ENCODE measurements at places on chromosomes 11 and 22.

- DNase-seq = no peak
- no peak within 1 kb of the TSS for H3K27ac ChIP-seq
- peaks cover 8% of the 10 kb centered on the region for H3K27me3 ChIP-seq
- H3K36me3 ChIP-seq = peaks cover 10% of the 10 kb centered on the region
- H3K4me1 ChIP-seq = peaks cover 8% of the 10 kb centered on the region
Measured at GRCh38 chr22:38083931-38084631, at the start of gene SLC16A8. Gene SLC16A8 (minus strand): TSS chr22:38084184. CDS start chr22:38082873, 1,311 bp downstream.

DNA sequence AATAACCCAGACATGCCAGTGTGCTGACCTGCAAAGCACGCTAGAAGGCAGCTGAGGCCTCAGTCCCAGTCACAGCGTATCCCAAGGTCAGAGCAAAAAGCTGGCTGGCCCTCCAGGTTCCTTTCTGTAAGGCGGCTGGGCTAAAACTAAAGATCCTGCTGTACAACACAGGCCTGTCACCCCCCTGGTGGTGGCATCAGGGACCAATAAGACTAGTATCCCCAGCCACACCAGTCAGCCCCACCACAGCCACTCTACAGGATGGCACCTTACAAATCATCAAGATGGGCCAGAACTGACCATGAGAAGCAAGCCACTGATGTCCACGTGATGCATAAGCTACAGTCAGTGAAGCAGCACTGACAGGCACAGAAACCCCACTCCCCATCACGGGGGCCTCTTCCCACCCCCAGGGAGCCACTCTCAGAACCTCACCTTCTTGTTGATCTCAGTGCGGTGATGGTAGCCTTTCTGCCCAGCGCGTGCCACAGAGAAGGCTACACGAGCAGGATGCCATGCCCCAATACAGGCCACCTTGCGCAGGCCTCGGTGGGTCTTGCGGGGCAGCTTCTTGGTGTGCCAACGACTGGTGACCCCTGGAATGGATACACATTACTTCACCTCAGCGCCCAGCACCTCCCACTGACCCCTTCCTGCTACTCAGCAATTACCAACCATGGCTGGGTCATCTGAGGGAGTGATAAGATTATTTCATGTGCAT lies 5.0 kb downstream of the RPL3 start:
- no peaks in the 10 kb centered on the region for H3K27me3 ChIP-seq
- DNase-seq = no peak
- peak overlapping the region; percentile 21 for H3K4me3 ChIP-seq
- H3K36me3 ChIP-seq = peaks cover 54% of the 10 kb centered on the region
- peak overlapping the region; percentile 83 for H3K27ac ChIP-seq

- no peak overlapping the region for H3K27ac ChIP-seq
- H3K4me1 ChIP-seq = no peaks in the 10 kb centered on the region
- H3K4me3 ChIP-seq = no peak overlapping the region
Measured at GRCh38 chr11:46637546-46637945, 20.2 kb downstream of the ATG13 start.

DNA sequence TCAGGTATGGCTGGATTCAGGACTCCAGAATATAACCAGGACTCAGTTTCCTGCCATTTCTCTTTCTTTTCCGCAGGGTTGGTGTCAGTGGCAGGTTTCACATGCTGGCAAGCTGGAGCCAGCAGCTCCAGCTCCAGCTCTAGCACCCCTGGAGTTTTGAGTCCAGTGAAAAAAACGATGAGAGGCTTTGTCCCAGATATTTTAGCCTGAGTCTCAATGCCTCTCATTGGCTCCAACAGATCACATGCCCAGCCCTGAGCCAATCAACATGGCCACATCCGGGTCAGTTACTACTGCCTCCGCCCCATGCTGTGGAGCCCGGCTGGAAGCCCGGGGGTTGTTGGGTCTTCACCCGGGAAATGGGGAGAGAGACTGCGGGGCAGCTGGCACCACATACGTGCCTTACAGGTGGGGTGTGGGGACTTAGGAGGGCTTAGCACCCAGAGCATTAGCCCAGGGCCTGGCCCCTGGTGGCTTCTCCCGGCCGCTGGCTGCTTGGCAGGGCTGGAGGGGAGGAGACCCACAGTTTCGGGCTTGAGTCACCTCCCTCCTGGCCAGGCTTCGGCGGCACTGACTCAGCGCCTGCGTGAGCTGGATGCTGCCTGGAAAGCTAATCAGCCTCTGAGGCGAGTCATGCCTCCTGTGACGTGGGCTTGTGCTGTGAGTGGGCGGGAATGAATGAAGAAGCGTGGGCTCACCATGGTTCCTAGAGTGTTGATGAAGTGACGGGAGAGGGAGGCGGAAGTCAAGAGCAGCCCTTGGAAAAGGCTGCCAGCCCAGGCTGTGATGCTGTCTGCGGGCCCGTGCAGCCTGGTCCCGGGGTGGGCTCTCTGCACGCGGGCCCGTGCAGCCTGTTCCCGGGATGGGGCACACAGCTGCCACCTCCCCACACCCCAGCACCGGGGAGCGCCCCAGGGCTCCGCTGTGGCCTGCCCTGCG lies 15.3 kb upstream of the MRTFA start:
- H3K27ac ChIP-seq = peak overlapping the region; percentile 95
- DNase-seq = peak; percentile 44
- H3K4me1 ChIP-seq = peaks cover 10% of the 10 kb centered on the region

DNA sequence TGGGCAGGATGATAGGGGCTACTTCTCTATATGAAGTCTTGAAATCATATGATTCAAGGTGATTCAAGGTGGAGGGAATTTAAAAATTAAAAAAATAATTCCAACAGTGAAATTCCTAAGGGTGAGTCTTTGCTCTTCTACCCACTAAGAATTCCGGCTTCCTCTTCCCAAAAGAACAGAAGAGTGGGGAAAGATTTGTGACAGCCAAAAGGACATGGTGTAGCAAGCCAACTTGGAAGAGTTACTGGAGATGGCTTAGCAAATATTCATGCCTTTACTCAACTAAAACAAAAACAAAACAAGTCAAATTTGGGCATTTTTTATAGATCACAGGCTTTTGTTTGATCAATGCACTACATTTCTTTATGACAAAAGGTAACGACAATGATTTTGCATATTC lies 12.3 kb downstream of the ZBED5 start:
- DNase-seq = no peak
- H3K27ac ChIP-seq = no peak overlapping the region
- peaks cover 5% of the 10 kb centered on the region for H3K36me3 ChIP-seq
- no peaks in the 10 kb centered on the region for H3K27me3 ChIP-seq

DNA sequence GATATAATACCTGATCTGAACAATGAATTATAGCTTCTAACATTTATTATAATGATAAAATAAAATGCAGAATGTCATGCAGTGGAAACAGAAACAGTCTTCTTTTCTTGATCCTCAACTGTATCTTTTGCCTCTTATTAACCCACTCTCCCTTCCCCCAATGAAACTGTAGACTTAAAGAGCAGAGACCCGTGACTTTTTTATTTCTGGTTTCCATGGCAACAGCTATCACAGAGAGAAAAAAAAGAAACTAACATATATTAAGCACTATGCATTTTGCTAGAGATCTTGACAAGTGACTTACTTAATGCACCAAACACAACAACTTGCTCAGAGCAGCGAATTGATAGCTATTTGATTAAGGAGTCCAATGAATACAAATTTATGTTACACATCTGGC lies 69.3 kb downstream of the RAB38 start:
- peaks cover 19% of the 10 kb centered on the region for H3K4me1 ChIP-seq
- no peaks in the 10 kb centered on the region for H3K27me3 ChIP-seq
- H3K4me3 ChIP-seq = peak overlapping the region; percentile 18
- H3K27ac ChIP-seq = no peak overlapping the region
- no peak for DNase-seq

GRCh38 chr11:109165035-109165434 lies 257.0 kb upstream of the C11orf87 start:
- DNase-seq = no peak
- no peaks in the 10 kb centered on the region for H3K36me3 ChIP-seq
- peaks cover 10% of the 10 kb centered on the region for H3K27me3 ChIP-seq
- H3K4me1 ChIP-seq = peaks cover 5% of the 10 kb centered on the region

GRCh38 chr11:101323997-101324396 lies 194.4 kb upstream of the PGR start:
- no peak for DNase-seq
- no peaks in the 10 kb centered on the region for H3K36me3 ChIP-seq
- no peak overlapping the region for H3K4me3 ChIP-seq
- no peak overlapping the region for H3K27ac ChIP-seq
- H3K27me3 ChIP-seq = no peaks in the 10 kb centered on the region

DNA sequence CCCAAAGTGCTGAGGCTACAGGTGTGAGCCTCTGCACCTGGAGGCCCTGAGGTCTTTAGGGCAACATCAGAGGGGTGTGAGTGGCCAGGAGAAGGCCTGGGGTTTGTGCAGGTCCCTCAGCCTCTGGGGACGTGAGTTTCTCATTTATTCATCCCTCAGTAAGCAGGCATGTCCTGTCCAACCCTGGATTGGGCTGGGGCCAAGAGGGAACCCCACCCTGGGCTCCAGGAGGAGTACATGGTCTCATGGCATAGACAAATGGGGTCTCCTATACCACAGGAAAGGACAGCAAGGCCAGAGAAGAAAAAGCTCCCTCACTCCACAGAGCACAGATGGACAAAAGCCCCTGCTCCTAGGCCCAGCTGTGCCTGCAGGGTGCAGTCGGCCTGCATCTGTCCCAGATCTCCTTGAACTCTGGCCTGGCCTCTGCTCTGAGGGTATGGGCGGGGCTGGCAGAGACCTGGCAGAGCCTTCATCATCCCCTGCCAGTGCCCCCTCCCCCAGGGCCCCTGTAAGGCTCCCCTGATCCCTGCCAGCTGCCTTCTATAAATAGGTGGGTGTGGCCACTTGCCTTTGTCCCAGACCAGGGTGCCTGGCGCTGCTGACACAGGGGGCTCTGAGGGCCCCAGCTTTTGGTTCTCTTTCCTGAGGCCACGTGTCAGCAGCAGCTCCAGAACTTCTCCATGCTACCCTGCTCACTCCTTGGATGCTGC lies 34.6 kb downstream of the A4GALT start:
- H3K4me3 ChIP-seq = no peak overlapping the region
- no peaks in the 10 kb centered on the region for H3K36me3 ChIP-seq
- peaks cover 13% of the 10 kb centered on the region for H3K4me1 ChIP-seq
- no peak for DNase-seq
- no peak overlapping the region for H3K27ac ChIP-seq

DNA sequence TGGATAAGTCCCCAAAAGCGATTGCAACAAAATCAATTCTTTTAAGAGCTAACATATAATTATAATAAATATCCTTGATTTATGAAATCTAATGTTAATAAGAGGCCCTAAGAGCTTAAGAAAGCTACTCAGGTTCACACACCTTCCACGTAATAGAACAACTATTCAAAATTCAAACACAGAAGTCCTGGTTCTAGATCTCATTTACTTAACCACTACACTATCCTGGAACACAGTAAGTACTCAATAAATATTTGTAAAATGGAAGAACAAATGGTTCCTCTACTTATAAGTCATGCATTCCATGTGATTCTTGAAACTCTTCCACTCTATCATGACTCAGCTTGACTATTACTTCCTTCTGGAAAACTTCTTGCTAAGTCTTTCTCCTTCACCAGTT lies 268.2 kb downstream of the FAM181B start:
- no peak for DNase-seq
- H3K27ac ChIP-seq = no peak overlapping the region
- H3K4me1 ChIP-seq = no peaks in the 10 kb centered on the region
- peaks cover 7% of the 10 kb centered on the region for H3K27me3 ChIP-seq

DNA sequence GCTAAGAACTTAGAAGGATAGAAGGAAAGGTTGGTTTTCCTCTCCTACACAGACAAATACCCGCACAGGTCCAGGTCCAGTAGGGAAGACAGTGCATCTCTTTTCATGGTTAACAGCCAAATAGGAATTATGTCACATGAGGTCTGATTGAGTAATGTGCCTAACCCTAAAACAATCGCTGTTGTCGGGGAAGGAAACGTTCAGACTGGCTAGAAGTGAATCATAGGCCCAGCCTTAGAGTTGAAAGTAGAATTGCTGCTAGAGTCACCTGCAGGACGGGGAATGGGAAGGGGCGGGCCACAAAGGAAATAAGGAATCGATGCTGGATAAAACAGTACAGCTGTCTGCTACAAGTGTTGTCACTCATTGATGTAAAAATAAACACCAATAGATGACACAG lies 12.4 kb upstream of the HTATIP2 start:
- no peak overlapping the region for H3K4me3 ChIP-seq
- H3K27ac ChIP-seq = no peak overlapping the region
- peaks cover 4% of the 10 kb centered on the region for H3K4me1 ChIP-seq
- H3K27me3 ChIP-seq = no peaks in the 10 kb centered on the region
- no peaks in the 10 kb centered on the region for H3K36me3 ChIP-seq

- H3K4me3 ChIP-seq = no peak overlapping the region
- H3K27ac ChIP-seq = no peak overlapping the region
- H3K4me1 ChIP-seq = peaks cover 7% of the 10 kb centered on the region
- no peaks in the 10 kb centered on the region for H3K36me3 ChIP-seq
Measured at GRCh38 chr11:93857413-93858120, 7.1 kb upstream of the VSTM5 start.

DNA sequence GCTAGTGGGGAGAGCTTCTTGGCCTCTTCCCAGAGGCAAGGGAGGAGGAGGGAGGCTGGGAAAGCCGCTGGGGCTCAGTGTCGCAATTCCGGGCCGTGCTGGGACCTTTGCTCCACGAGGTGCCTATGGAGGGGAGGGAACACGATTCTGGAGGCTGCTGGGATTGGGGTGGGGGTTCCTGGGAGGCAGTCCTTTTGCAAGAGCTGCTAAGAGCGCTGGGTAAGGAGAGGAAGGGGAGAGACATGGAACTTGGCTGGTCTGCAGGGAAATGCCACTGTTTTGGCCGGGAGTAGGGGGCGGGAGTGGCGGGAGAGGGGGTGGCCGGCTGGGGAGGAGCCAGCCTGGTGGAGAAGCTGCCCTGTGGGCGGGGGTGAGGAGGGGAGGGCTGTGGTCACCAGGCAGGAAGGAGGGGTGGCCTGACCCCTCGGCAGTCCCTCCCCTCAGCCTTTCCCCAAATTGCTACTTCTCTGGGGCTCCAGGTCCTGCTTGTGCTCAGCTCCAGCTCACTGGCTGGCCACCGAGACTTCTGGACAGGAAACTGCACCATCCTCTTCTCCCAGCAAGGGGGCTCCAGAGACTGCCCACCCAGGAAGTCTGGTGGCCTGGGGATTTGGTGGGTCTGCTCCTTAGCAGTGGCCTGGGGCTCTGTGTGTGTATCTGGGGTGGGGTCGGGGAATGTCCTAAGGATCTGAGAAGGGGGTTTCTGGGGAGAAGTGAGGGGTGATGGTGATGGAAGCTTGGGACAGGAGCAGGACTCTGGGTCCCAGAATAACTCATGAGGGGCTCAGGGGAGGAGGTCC lies at the start of gene NR1H3:
NR1H3 (plus strand) TSS at position 480 of the 800 bp plus-strand sequence. CDS start 1,221 bp downstream, outside the sequence.
- peak within 1 kb of the TSS; percentile 55 for H3K4me3 ChIP-seq
- no peaks in the 10 kb centered on the region for H3K36me3 ChIP-seq
- peak; percentile 30 for DNase-seq

DNA sequence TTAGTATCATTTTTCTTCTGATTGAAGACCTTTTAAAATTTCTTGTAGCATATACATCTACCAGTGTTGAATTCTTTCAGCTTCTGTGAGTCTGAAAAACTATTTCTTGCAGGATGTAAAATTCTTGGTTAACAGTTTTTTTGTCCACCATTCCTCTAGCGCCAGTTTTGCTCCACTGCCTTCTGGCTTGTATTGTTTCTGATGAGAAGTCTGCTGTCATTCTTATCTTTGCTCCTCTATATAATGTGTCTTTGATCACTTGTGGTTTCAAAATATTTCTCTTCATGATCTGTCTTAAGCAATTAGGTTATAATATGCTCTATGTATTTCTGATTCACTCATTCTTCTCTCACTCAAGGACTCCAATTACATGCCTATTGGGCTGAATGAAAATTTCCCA lies 152.3 kb downstream of the INSC start:
- peaks cover 1% of the 10 kb centered on the region for H3K36me3 ChIP-seq
- DNase-seq = no peak
- no peaks in the 10 kb centered on the region for H3K4me1 ChIP-seq
- H3K27me3 ChIP-seq = peaks cover 3% of the 10 kb centered on the region
- no peak overlapping the region for H3K4me3 ChIP-seq
- H3K27ac ChIP-seq = no peak overlapping the region
